Stimulated activated CD4-positive, alpha-beta T cell treated with anti-CD3 and anti-CD28 coated beads, TNF-alpha, amount 100 ng/mL, for 48 hours (primary cell): ENCODE measurements at places on chromosomes 3 and 15.

DNA sequence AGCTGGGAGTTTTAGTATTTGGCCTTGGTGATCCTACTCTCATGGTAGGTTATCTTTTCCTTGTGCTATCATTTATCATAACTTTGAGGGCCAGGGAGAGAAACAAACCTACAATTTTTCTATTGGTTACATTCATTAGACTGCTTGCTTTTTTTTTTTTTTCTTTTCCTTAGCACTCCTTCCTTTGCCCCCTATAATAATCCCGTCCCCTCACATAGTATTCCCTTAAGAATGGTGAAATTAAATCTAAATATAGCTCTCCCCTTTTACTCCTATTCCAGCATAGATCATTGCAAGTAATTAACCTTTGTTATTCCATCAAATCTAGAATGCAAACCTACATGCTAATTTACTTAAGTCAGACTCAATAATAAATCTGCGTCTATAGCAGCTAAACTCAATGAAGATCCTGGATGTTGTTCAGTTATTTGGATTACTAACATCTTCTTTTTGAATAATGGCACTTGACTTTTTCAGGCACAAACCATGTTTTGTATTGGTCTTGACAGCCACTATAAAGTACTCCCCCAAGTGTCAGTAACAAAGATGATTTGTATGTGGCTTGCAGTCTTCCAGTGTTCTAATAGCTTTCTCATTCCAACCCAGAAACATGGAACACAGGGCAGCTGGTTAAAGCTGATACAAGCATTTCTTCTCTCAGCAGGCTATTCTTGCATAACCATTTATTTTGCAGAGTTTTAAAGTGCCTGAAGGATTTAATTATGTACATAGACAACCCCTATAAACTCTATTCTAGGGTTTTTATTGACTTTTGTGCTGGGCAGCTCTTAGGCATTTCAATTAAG is 420.6 kb downstream of the MECOM start:
- DNase-seq, result no peak

- no peak for DNase-seq
These were observed 265.2 kb upstream of the TLE3 start for GRCh38 chr15:70362886-70363285.

GRCh38 chr3:103712320-103713008 is 1277.6 kb downstream of the ZPLD1 start:
- DNase-seq, result no peak

DNA sequence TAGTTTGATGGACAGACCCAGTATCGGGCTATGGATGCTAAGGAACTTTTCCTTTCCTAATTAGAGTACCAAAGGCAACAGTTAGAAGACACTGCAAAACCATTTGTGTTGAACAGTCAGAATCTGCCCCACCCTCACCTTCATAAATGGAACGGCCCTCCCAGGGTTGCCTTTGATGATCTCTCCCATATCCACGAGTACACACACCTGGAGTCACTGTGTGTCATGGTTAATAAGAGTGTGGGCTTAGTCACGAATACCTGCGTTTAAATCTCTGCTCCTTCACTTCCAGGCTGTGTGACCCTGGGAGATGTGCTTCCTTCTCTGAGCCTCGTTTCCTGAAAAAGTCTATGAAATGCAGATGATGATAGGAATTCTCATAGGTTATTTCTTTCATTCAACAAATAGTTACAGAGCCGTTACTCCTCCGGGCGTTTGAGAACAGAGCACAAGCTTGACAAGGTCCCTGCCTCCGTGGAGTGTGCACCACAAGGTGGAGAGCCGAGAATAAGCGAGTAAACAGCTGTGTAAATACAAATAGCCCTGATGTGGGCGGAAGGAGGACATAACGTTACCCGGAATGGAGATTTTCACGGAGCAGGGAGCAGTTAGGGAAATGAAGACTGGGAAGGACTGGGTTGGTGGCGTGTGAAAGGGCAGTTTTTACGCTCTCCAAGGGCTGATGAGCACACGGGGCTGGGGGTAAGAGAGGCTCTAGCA is 6.7 kb downstream of the SLC51A start:
- DNase-seq, result no peak

DNA sequence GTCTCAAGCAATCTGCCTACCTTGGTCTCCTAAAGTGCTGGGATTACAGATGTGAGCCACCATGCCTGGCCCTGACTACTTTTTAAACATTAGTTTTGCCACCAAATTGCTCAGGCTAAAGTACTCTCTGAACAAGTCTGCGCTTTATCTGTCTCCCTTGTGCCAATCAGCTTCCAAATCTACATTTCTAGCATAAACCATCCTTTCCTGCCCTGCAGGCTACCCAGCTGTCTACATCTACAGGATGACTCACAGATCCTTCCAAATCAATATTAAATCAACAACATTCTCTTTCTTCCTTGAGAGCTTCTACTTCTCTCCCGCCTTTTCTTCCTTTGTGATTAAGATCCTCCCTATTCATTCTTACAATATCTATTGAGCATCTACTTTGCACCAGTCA is 16.0 kb upstream of the ATOSA start:
- DNase-seq, result no peak

DNA sequence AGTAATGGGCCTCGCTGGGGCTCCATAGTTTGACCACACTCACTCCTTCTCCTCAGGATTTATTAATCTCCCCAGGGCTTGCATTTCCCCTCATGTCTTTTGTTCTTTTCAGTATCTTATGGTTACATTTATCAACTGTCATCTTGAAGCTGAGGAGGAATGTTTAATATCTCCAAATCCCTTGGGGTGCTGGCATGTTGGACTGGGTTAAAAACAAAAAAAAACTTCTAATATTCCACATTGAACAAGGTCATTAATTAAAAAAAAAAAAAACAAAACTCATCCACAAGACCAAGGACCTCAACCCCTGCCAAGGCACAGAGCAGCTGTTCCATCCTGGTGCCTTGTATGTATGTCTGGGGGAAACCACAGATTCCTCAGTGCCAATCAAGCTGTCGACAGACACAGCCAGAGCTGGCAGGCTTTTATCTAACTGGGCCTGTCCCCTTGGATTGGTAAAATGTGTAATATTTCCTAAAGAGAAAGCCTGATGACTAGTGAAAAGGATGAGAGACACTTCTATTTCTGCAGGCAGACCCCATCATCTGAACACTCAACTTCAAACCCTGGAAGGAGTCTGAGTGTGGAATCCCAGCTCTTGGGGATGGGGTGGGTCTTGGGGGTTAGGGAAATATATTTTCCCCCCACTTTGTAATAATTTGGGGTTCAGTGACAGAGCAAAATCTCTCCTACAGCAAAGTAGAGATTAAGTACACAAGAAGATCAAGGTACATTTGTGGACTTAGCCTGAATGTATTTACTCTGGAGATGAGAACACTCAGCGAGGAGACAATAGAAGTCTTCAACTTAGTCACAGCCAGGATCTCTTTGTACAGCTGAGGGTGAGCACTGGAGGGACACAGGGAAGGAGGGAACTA is 69.1 kb downstream of the TTC23 start:
- DNase-seq, result no peak

DNA sequence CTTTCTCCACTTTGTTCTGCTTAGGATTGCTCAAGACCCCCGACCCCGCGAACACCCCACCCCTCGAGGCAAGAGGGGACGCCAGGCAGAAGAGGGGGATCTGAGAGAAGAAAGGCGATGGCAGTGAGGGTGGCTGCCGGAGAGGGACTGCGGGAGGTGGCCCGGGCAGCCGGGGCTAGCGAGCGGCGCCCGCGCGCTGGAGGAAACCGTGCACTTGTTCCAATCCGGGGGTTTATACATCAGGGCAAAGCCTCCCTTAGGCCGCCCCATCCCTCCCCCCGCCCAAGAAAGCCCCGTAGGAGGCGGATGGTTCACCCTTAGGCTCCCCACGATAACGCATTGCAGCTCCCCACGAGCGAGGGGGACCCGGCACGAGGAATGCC is 475 bp downstream of the ERC2 start:
- DNase-seq, result no peak

GRCh38 chr15:73856458-73857192 is 16.7 kb upstream of the TBC1D21 start:
- DNase-seq, result no peak

- no peak for DNase-seq
These were observed 325.8 kb upstream of the NAALADL2 start for GRCh38 chr3:174533286-174533685.

DNA sequence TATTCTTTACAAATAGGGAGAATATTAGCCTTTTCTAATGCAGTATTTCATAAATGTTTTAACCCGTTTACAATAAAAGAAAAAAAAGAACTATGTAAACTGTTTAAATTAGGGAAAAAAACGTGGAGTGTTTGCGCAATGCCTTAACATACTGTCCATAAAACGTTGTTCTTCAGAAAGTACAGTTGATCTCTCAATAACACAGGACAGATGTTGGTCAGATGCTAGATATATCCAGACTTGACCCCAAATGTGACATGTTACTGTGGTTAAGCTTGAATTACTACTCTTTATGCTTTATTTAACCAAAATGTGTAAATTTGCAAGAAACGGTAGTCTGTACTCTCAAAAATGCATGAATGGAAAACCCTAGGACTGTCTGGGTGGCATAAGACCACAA is 110.3 kb downstream of the PLOD2 start:
- DNase-seq, result no peak

DNA sequence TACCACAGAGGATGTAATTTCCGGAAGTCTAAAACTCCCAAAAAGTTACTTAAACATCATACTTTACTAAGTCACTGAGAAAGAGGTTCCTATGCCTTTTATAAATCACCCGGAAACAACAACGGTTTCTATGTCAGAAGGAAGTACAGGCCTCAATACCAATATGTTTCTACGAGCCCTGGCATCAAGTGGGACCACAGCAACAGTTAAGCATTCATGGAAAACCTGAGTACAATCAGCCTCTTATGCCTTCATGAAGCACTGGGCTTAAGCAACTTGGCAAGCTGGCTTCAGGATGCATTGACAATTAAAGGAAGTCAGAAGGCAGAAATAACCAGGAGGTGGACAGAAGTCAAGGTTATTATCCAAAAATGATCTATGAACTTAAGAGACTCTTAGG is 19.1 kb upstream of the B3GNT5 start:
- DNase-seq, result no peak

DNA sequence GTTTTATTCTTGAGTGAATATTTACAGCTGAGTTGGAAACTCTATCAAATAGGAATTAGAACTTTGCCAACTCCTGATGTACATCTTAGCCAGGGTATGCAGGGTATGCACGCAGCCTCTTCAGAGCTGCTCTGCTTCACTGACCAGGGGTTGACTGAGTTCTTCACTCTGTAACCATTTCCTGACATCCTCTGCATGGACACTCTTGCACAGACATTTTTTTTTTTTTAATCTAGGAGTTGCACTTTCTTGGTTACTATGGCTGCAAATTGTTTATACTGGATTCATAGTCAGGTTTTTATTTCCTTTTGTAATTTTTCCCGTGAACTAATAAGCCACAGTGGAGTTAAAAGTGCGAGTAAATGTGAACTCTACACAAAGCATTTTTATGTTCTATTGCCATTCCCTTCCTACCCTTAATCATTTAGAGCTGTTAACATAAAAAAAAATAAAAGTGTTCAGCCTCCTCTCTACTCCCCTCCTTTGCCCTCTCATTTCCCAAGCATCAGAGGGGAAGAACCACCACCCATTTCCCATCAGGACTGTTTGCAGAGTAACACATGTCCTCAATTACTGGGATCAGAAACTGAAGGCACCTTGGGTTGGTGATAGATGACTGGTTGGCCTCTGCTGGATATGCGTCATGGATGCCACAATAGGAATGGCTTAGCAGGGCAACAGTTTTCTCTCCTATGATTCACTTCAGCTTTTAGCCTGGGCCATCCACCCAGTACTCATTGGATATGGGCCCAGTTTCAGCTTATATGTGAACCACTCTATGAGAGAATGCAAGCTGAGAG is 54.0 kb downstream of the DUT start:
- DNase-seq, result no peak

- DNase-seq, result no peak
These were observed 303.9 kb upstream of the TBC1D5 start for GRCh38 chr3:18046131-18046915.

- no peak for DNase-seq
These were observed 24.4 kb downstream of the SELENOT start for GRCh38 chr3:150627557-150627956.

DNA sequence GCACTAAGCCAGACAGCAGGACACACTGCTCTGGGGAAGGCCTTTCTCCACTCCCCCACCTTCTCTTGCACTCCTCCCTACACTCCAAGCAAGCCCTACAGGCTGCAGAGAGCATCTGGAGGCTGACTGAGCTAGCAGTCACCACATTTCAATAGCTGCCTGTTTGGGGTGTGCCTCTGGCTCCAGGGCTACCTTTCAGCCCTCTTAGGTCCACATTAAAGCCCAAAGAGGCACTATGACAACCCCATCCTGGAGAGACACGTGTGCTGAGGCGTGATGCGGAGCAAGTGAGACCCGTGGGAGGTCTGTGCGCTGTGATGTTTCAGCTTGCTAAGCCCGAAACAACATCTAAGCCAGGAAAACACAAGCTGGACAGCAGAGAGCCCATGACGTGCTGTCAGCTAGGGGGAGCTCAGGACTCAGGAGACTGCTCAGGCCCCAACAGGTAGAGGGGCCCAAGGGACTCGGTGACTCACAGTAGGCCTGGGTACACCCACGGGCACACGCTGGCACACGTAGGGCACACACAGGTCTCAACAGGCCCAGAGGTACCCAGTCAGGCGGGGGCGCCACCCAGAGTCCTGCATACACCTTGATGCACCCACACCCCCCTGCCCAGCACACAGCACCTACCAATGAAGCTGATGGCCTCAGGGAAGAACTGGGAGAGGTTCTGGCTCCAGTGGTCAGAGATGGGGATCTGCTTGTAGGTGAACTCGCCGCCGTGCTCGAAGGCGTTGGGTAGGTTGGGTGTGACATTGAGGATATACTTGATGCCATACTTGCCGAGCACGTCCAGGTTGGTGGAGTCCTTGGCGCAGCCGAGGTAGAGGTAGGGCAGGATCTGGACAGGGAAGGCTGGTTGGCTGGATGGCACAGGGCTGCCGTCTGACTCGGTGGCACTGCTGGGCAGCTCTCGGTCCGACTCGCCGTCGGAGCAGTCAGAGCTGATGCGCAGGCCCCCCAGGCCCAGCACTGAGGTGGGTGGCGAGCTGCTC is 2.8 kb downstream of the DUSP7 start:
- no peak for DNase-seq

GRCh38 chr15:70378126-70379031 is 280.7 kb upstream of the TLE3 start:
- DNase-seq, result no peak

DNA sequence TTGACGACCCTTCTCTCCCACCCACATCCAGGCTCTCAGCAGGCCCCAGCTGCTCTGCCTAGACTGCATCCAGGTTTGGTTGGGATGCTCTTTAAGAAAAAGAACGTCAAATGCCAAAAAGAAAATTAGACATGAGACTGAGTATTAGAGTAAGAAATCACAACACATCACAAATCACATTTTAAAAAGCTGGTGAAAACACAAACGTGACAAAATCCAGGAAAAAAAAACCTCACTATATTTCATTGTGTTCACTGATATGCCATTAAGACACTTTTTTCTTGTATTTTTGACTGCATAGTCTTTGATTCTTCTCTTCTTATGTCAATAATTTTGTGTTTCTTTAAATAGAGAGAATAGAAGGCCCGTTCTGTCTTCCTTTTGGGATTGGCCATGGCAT is 243.7 kb downstream of the TLE3 start:
- DNase-seq, result no peak
